ENCODE measurements at places on chromosomes 4 and X. TPM values are rescaled to one million over a fixed set of nuclear protein-coding genes. Genes with fewer than 3 reads are reported as not detected.

EVC2 gene
- 14.7 TPM for total RNA-seq

KDR gene
- total RNA-seq = 1.3 TPM

SMIM10L2A gene
- 3.8 TPM for total RNA-seq

BGN gene
- 10.3 TPM for total RNA-seq

GLOD5 gene
- not detected for total RNA-seq

PLK4 gene
- 4.9 TPM for total RNA-seq

HMX1 gene
- not detected for total RNA-seq

All from kidney epithelial cell (primary cell).